Smooth muscle cell of the brain vasculature (primary cell): ENCODE measurements at places on chromosomes 1 and 21.

DNA sequence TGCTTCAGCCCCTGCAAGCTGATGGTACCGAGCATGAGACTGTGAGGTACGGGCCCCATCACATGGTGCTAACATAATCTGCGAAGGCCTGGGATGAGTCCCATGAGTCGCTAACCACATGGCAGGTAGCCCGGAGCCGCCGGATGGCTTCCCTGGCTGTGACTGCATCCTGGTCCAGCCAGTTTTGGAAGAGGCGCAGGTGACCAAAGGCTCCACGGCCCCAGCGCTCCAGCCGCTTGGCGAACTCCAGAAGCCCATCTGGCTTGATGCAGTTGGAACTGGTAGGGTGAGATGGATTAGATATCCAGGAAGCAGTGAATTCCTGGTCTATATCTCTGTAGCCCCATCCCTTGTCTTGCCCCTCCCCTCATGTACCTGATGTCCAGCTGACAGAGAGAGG is 24.6 kb downstream of the LRRC41 start:
- no peak for DNase-seq

DNA sequence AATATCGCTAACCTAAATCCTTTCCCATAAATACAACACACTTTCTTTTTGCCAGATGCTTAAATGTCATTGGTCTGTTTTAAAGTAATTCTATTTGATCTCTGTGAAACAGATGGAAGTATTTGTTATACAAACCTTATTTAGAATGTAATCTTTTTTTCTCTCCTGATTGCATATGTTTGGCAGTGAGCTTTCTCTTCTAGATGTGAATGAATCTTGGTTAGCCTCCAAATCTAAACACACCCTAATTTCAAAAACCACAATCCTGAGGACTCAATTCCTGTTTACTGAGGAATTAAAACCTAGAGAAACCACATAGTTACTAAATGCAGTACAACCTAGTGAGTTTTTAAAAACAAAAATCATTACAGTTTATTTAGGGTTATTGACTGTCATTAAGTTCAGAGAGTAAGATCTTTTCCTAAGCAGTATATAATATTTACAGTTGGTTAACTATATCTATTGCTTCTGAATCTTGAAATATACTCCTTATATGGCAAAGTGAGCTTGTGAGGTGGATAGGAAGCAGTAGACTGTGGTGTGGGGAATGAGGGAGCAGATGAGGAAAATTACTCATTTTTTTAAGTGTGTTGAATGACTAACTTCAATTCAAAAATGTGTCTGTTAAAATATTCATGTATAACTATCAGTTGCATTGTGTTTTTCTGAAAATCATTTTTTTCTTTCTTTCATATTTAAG is 218.7 kb downstream of the FMN2 start:
- no peak for DNase-seq

- no peak for DNase-seq
Observed at GRCh38 chr1:159341736-159342135, 39.6 kb downstream of the FCER1A start.

GRCh38 chr21:36891692-36892091 is 74.8 kb downstream of the HLCS start:
- DNase-seq = no peak

- DNase-seq = no peak
Observed at GRCh38 chr1:40648200-40648599, 17.3 kb downstream of the RIMS3 start.

DNA sequence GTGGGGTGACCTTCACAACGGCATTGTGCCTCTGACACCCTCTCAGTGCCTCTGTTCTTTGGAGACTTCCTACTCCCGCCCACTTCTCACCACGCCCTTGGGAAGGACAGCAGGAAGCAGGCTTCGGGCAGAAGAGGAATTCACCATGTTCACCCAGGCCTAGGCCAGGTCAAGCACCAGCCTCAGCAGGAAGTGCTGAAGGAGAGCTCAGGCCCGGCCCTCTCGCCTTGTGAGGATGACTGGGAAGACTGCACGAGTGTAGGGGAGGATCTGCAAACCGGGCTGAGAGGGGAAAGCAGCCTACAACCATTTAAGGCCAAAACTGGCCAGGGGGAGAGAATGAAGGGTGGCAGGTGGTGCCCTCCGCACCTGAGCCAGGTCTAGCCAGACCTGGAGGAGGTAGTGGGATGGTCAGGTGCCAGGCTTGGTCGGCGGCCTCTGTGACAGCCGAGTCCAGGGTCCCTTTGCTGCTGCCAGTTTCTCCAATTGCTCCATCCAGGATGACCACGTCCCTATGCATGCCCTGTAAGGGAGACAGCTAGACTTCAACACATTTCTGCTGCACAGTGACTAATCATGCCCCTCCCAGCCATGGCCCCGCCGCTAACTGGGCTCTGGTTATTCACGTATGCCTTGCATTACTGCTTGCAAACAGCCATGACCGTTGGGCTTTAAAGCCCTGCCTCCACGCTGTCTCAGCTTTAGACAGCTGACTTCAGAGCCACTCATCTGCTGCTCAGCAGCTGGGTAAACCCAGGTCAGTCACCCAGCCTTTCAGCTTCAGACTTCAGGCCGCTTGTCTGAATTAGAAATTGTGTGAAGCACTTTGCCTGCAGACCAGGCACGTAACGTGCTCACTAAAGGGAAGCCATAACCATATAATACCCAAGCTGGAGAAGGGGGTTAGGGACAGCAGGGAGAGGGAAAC is 8.9 kb downstream of the MRTO4 start:
- DNase-seq = no peak

GRCh38 chr1:219906924-219907771 is 21.2 kb downstream of the SLC30A10 start:
- DNase-seq = no peak

DNA sequence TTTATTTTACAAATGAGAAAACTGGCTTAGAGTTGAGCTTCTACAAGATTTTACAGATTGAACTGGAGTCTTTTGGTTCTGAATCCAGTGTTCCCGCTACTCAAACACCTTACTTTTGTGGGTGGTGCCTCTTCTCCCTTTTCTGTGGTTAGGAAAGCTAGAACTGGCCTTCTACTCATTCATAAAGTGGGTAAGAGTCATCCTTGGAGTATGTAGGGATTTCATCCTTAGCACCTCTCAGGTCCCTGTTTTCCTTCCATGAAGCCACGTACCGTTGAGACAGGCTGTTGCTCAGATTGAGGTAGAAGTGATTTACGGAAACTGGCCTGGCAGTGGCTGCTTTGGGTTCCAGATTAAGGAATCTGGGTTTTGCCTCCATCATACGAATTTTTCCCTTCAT is 35.8 kb downstream of the WNT4 start:
- no peak for DNase-seq

DNA sequence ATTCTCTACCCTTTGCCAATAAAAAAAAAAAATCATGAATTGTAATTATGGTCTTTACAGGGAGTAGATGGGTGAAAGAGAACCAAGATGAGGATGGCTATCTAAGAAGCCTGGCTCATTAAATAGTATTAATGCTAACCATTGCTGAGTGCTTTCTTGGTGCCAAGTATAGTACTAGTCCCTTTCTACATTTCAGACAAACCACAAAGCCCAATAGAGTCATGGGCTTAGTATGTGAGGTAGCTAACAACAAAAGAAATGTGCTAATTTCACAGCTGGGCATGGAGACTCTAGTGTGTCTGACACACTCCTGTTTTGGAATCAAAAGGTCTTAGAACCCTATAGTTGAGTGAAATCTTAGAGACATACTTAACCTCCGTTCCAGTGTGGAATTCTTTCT is 84.5 kb upstream of the ESRRG start:
- no peak for DNase-seq

DNA sequence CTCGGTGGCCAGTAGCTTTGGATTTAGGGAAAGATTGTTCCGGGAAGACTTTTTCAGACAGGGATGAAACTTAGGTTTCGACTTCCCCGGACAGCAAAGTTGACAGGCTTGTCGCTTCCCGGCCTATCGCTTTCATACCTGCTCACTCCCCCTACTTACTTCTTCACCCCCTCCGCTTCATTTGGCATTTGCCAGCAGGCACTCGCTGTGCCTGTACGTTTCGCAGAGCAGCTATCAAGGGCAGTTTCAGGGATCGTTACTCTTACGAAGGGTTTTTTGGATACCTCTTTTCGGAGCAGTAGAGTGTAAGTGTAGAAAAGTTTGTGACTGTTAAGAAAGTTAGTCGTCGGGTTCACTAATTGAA is 393 bp downstream of the BLZF1 start:
- no peak for DNase-seq

DNA sequence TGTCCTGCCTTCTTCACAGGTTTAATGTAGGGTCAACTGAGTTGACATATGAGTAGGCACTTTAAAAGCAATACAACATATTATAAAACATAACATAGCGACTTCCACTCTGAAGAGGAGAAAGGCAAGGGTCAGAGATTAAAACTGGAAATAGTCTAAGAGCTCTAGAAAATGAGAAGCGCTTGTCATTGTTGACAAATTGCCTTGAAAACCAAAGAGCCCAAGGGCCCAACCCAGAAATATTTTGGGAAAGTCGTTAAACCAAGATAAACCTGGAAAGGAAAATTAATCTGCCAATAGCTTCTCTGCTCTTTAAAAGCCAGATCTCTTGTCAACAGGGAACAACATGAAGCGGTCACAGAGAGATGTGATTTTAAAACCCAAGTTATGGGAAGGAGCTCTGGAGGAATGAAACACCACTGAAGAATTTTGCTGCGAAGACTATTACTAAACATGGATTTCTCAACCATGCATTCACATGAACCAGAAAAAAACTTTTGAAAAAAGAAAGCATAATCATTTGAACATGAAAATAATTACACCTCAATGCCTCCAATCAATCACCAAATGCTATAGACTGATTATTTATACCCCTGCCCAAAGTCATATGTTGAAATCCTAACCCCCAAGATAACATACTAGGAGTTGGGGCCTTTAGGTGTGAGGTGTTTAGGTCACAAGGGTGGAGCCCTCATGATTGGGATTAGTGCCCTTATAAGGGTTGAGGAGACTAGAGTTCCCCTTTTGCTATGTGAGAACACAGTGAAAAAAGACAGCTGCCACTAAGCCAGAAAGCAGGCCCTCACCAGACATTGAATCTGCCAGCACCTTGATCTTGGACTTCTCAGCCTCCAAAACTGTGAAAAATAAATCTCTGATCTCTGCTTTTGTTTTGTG is 33.0 kb upstream of the MTF1 start:
- DNase-seq = no peak

GRCh38 chr1:59833991-59834390 is 19.2 kb downstream of the HOOK1 start:
- DNase-seq = no peak

- no peak for DNase-seq
Observed at GRCh38 chr1:18201997-18202719, 94.6 kb downstream of the IGSF21 start.

DNA sequence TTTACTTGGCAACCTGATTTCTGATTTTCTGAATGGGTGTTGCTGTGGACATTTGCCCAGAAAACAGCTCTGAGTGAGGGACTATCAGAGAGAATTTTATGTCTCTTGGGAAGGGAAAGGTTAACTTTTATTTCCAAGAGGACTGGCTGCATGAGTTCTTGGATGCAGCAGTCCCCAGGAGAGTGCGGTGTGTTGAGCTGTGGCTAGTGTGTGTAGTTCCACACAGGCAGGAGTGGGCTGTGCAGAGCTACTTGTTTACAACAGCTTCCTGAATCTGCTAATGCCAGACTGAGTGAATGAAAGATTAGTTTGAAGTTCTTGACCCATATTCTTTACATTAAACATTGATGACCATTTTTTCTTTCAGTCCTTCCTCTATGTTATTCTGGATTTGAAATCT is 41.0 kb upstream of the APOBEC4 start:
- no peak for DNase-seq

DNA sequence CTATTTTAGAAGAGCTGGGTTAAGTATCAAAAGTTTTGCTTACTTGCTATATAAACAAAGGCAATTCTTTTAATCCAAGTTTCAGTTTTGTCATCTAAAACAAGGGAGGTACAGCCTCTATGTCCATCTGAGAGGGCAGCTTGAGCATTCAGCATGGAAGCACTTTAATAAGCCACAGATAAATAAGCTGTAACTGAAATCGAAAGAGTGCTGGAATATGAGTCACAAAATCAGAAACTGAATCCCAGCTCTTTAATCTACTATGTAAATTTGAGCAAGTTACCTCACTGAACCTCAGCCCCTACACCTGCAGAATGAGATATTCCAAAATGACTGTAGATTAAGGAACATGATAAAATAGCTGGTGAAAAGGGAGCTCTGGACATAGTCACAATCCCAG is 80.0 kb upstream of the HP1BP3 start:
- DNase-seq = no peak

- no peak for DNase-seq
Observed at GRCh38 chr1:162956922-162957321, 95.9 kb upstream of the CCDC190 start.

- no peak for DNase-seq
Observed at GRCh38 chr1:167251472-167251871, 30.8 kb downstream of the POU2F1 start.

DNA sequence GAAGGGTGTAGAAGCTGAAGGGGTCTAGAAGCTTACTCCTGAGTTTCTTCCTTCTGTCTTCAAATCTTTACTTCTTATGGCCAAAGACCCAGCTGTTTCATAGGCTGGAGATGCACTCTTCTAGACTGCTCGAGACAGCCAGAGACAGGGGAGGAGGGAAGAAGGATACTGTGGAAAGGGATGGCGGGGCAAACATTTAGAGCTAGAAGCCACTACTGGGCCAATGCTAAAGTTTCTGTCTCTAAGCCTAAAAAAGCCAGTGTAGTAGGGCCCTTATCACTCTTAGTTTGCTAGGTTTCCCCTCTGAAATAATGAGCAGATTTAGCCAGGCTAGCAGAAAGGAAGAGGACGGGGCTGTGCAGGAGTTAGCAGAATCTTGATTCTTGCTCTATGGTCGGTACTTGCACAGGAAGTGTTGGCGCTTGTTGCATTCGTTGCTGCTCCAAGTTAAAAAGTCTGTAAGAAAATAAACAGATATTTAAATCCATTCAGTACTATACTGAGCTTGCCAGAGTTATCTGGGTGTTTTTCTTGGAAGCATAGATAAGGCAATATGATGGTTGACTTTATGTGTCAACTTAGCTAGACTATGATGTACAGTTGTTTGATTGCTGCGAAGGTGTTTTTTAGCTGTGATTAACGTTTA is 16.9 kb downstream of the REG4 start:
- no peak for DNase-seq

DNA sequence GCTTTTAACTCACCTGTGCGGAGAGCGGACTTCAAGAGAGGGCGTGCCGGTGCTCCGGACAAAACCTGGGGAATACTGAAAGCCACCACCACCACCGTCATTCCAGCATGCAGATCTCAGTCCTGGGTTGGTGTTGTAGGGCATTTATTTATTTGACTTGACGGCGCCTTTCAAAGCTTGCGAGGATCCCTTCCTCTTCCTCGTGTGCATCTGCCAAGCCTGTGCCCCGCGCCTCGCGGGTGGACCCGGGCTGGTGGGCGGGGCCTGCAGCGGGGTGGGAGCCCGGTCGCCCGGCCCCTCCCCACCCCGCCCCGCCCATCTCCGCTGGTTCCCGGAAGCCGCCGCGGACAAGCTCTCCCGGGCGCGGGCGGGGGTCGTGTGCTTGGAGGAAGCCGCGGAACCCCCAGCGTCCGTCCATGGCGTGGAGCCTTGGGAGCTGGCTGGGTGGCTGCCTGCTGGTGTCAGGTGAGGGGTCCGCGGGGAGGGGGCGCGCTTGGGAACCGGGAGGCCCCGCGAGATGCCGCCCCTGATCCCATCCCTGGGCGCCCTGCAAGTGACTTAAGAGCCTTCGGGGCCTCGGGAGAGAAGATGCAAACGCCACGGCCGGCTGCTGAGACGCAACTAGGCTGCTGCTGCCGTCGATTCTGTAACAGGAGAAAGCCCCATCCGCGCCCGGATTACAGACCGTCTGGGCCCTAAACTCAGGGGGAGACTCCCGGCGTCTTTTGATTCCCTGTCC is at the start of gene IL10RB:
Gene IL10RB, plus strand, starts transcription at position 318 of the 739 bp plus-strand sequence. Its CDS starts 99 bp downstream, at position 417.
- DNase-seq = no peak
